ENCODE measurements at places on chromosomes 6 and 20. TPM values are rescaled to one million over a fixed set of nuclear protein-coding genes. Genes with fewer than 3 reads are reported as not detected.

Gene C20orf202
- not detected for total RNA-seq

Gene SLC22A16
- 0.71 TPM for total RNA-seq

Gene EYA2
- not detected for total RNA-seq

Gene TREML2
- 0.75 TPM for total RNA-seq

Gene TAPBP
- 300 TPM for total RNA-seq

Gene KCNK15
- 2.8 TPM for total RNA-seq

Gene PDRG1
- 18.4 TPM for total RNA-seq

Gene KCNG1
- 50.8 TPM for total RNA-seq

Gene BMP5
- total RNA-seq = not detected

Gene NKX2-4
- total RNA-seq = not detected

Gene PRRT1
- 0.27 TPM for total RNA-seq

Gene NFATC2
- 2.9 TPM for total RNA-seq

Gene MRAP2
- not detected for total RNA-seq

Gene SNAP91
- total RNA-seq = 0.34 TPM

Gene CAPN11
- not detected for total RNA-seq

Gene WFDC5
- total RNA-seq = not detected

Gene TMC2
- total RNA-seq = not detected

Gene COL20A1
- total RNA-seq = not detected

Gene BPIFA1
- total RNA-seq = not detected

Gene C20orf204
- 0.21 TPM for total RNA-seq

Gene LGSN
- total RNA-seq = not detected

Gene NOX3
- not detected for total RNA-seq

Gene SMLR1
- not detected for total RNA-seq

Gene C6orf62
- total RNA-seq = 126 TPM

Gene RHAG
- not detected for total RNA-seq

Gene AGPAT1
- 62.3 TPM for total RNA-seq

Gene HBS1L
- total RNA-seq = 97.5 TPM

Gene MPIG6B
- 0.29 TPM for total RNA-seq

Gene PARD6B
- 24.0 TPM for total RNA-seq

Gene DNMT3B
- 7.5 TPM for total RNA-seq

Gene MAS1L
- total RNA-seq = not detected

Gene KHDRBS2
- total RNA-seq = not detected

Gene ERVFRD-1
- total RNA-seq = not detected

Gene MANEA
- 9.0 TPM for total RNA-seq

Gene GINS1
- 7.7 TPM for total RNA-seq

Gene GSTA1
- not detected for total RNA-seq

Gene LINC00237
- total RNA-seq = not detected

Gene MUC21
- total RNA-seq = not detected

Gene GPR63
- 1.8 TPM for total RNA-seq

All from kidney epithelial cell (primary cell).